ENCODE measurements at places on chromosomes 5 and 9.

GRCh38 chr5:156824241-156824640, 25.9 kb upstream of the PPP1R2B start:
- no peak for DNase-seq

- peak; percentile 12 for DNase-seq
Measured at GRCh38 chr5:40841068-40841805, at the start of gene CARD6. Gene CARD6 (plus strand): TSS chr5:40841367. CDS start chr5:40841383, 16 bp downstream.

DNA sequence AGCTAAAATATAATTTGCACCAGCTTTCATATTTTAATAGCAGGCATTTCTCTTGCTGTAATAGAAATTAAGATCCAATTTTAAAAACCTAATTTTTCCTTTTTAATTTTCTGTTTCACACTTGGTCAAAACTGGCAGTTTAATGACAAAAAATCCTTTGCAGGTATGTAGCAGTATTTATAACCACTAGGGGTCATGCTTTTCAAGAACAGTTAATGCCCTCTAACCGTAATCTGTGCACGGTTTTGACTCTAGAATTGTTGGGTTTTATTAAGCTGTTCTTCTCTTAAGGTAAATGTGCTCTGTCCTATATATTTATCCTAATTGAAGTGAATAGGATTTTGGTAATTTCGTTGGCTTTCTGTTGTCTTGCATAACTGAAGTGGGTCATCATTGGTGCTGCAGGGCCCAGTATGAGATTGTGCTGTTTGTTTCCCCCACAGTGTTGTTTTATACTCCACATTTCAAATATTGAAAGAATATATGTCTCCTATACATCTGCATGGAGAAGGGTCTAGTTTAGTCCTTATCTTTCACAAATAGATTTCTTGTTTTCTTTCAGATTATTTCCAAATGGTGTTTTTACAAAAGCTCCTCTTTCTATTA, 107.4 kb downstream of the SCAMP1 start:
- peak; percentile 17 for DNase-seq

GRCh38 chr9:127825319-127826051, 22.8 kb downstream of the FPGS start:
- DNase-seq, result no peak

- no peak for DNase-seq
Measured at GRCh38 chr5:159695741-159696294, 220.5 kb upstream of the ADRA1B start.

GRCh38 chr5:34895641-34896419, 19.5 kb downstream of the RAD1 start:
- no peak for DNase-seq

DNA sequence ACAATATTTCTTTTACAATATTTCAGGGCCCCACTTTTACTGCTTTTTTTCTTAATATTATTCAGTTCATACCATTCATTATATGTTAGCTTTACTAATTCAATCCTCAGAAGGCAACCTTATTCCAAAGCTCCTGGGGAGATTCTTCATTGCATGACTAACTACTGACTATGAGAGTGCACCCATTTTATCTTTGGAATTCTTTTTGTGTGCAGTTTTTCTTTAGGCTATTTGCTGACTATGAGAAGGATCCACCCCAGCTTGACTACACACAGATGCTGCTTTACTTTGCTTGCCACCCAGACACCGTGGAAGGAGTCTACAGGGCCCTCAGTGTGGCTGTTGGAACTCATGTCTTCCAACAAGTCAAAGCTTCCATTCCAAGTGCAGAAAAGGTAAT, 56.9 kb upstream of the IL7R start:
- DNase-seq, result peak; percentile 10

- no peak for DNase-seq
Measured at GRCh38 chr5:2569774-2570542, 181.5 kb downstream of the IRX2 start.

GRCh38 chr5:83644301-83644700, 76.4 kb downstream of the HAPLN1 start:
- no peak for DNase-seq

GRCh38 chr5:4995014-4995413, 145.1 kb upstream of the ADAMTS16 start:
- DNase-seq, result peak; percentile 79

All from kidney glomerular epithelial cell (primary cell).